ENCODE measurements at places on chromosomes 3 and 15. TPM values are rescaled to one million over a fixed set of nuclear protein-coding genes. Genes with fewer than 3 reads are reported as not detected.

DNA sequence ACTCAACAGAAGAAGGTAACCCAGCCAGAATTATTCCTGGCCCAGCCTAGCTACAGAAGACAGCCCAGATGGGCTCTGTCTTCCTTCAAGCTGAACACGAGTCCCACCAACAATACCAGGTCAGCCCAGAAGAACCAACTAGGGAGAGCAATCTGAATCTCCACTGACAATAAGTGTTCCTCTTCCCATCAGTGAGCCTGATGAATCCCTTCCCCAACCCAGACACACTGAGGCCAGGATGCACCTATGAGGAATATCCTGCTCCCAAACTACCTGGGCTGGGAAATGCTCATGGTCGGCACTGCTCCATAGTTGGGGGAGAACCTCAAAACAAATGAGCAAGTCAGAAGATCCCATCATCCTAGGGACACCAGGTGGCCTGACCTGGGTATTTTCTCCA is 351.1 kb downstream of the OCA2 start:
- DNase-seq, result no peak
- H3K4me3 ChIP-seq, result no peak overlapping the region
- H3K27me3 ChIP-seq, result no peaks in the 10 kb centered on the region
- no peaks in the 10 kb centered on the region for H3K36me3 ChIP-seq

DNA sequence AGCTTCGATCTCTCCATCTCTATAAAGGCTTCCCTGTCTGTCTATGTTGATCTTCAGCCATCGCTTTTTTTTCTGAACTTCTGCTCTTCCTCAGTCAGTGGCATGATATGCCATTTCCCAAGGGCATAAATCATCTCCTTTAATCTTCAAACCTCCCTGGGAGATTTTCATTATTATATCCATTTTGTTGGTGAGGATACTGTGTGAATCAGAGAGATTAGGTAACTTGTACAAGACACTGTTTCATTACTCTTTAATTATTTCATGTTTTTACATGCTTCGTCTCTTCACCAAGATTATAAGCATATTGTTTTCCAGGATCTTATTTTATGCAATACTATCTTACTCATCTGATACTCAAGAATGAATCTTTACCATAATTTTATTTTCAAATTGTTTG is 124.8 kb upstream of the ATP11B start:
- no peak for DNase-seq
- H3K4me3 ChIP-seq, result no peak overlapping the region
- H3K27ac ChIP-seq, result no peak overlapping the region
- no peaks in the 10 kb centered on the region for H3K4me1 ChIP-seq
- H3K27me3 ChIP-seq, result peaks cover 21% of the 10 kb centered on the region

DNA sequence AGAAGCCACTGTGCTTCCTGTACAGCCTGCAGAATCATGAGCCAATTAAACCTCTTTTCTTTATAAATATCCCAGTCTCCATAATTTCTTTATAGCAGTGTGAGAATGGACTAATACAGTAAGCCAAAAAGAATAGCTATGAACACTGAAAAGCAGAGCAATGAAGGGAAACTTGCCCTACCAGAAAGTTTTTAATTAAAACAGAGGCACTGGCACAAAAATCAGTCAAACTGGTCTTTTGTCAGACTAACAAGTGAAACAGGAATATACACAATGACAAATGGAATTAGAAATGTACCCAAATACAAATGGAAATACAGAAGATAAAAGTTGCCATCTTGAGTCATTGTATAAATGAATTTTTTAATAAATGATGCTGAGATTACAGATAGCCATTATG is 40.5 kb downstream of the POLQ start:
- H3K27me3 ChIP-seq, result no peaks in the 10 kb centered on the region
- no peak for DNase-seq
- no peak overlapping the region for H3K4me3 ChIP-seq
- H3K36me3 ChIP-seq, result peaks cover 41% of the 10 kb centered on the region

DNA sequence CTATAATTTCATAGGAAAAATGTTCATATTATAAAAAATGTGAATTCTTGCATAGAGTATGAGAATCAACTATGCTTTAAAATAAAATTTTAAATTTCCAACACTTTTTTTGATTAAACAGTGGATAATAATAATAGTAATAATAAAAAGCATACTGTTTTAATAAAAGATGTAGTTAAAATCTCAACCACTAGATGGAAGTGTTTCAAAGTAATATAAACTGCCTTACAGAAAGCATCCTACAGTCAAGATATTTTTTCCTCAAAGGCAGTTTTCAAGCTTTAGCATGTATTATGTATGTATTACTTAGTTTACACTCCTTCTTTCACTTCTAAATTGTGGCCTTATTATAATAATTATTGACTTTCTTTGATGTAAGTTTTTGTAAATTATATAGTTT is 217.5 kb downstream of the CHL1 start:
- no peaks in the 10 kb centered on the region for H3K27me3 ChIP-seq
- H3K36me3 ChIP-seq, result no peaks in the 10 kb centered on the region
- H3K4me1 ChIP-seq, result no peaks in the 10 kb centered on the region

DNA sequence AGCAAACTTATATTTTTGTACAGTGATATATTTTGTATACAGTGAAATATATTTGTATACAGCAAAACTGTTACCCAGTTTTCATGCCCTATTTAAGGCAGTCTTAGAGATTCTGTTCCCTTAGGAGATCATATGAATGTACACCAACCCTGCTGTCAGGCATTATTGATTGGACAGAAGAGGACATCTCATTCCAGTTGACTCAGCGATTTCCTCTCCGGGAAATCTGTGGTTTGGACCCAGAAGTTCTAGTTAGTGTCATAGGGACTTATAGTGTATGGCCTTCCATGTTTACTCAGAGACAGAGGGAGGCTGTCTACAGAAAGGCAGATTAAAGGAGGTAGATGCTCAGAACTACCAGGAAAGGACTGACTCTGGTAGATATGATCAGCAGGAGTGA is 318.8 kb upstream of the KCNMB2 start:
- H3K4me1 ChIP-seq, result no peaks in the 10 kb centered on the region
- DNase-seq, result no peak
- no peaks in the 10 kb centered on the region for H3K36me3 ChIP-seq
- no peak overlapping the region for H3K27ac ChIP-seq

SPESP1 gene
- 0.51 TPM for total RNA-seq

DNA sequence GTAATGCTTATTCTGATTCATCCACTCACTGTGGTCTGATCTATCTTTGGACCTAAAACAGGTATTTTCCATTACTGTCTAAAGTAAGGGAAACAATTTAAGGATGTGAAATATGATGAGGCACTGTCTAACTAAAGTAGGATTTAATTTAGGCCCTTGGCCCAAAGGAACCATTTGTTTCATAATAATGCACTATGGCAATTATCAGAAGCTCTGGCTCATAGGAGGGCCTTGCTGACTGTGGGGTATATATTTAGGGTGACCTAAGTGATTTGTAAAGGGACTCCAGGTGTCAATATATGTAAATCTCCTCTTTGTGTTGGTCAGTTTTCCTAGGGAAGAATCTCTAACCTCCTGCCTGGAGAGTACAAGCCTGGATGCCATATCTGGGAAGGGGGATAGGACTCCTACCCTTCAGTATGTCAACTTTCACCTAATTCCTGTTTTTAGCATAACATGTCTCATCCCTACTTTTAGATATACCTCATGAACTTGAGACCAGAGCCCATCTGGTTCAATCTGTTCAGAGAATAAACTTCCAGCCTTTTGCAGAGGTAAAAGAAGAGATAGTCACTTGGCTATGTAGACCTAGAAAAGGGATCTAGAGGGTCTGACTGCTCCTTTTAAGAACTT is 20.1 kb downstream of the DET1 start:
- no peak for DNase-seq
- no peak overlapping the region for H3K4me3 ChIP-seq
- H3K4me1 ChIP-seq, result no peaks in the 10 kb centered on the region
- H3K27ac ChIP-seq, result no peak overlapping the region

GRCh38 chr3:102457644-102458043 is 22.8 kb downstream of the ZPLD1 start:
- no peak for DNase-seq
- no peaks in the 10 kb centered on the region for H3K36me3 ChIP-seq
- no peaks in the 10 kb centered on the region for H3K4me1 ChIP-seq
- H3K27me3 ChIP-seq, result no peaks in the 10 kb centered on the region
- no peak overlapping the region for H3K27ac ChIP-seq
- no peak overlapping the region for H3K4me3 ChIP-seq
